Stimulated activated CD8-positive, alpha-beta memory T cell treated with anti-CD3 and anti-CD28 coated beads, Interleukin-15, amount 100 ng/mL, for 24 hours (primary cell): ENCODE measurements at places on chromosomes 4 and X.

DNA sequence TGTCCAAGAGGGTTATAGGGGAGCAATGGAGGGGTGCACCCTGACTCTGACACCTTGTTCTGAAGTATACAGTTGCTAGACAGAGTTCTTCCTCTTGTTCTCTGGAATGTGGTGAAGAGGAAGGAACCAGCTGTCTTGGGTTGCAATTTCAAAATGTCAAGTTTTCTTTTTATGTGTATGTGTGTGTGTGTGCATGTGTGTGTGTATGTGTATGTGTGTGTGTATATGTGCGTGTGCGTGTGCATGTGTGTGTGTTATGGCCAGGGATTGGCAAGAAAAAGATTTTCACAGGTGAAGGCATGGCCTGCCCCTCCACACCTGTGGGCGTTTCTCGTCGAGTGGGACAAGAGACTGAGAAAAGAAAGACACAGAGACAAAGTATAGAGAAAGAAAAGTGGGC is 81.6 kb upstream of the ADGRA3 start:
- no peak for DNase-seq

DNA sequence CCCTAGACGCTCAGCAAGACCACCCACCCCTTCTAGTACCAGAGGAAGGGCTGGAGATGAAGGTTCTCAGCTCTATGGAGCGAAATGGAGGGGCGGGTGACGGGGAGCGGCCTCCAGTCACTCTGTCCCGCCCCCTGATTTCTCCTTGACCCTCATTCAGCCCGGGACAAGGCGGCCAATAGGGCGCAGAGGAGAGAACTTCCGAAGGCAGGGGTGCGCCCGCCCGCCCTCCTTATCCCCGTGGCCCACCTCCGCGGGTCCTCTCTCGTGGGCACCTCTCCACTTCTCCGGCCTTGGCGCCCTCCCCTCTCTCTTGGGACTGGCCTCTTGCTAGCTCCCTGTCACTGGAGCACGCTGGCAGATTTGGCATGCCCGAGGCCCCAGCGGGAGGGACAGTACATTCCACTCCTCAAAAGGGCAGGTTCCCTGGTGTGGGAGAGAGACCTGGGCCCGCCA is 1.1 kb upstream of the SEPTIN6 start:
- no peak for DNase-seq

DNA sequence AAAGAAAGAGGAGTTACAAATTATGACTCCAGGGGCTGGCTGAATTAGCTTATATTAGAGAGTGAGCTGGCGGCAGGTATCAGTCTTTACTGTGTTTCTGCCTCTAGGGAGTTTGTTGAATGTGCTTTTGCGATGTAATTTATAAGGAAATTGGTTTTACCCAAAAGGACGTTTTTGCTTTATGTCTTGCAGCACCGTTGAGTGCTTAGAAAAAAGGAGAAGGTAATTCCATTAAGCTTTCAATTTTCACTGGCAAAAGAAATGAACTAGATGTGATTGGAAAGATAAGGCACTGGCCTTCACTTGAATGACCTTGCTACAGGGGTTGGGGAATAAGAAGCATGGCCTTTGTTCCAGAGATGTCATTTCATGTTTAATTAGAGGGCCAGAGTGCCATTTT is 74.9 kb upstream of the CBR4 start:
- no peak for DNase-seq

DNA sequence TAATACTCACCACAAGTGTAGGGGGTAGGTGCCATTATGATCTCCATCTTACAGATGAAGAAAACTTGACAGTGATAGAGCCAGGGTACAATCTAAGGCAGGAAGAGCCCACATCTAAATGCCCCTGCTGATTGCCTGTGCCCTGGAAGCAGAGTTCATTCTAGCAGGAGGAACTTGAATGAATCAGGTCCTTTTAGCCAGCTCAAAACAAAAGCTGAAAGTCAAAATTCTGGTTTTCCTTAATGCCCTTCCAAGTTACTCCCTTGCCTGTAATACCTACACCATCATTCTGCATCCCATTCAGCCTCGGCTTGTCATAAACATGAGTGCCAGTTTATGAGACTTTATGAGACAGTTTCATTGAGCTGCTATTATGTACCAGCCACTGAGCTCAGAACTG is 89.6 kb downstream of the SCD5 start:
- DNase-seq = no peak

- DNase-seq = no peak
Measured at GRCh38 chr4:58679051-58679450, 1568.9 kb upstream of the IGFBP7 start.

- no peak for DNase-seq
Measured at GRCh38 chr4:22471999-22472461, 43.8 kb downstream of the ADGRA3 start.

GRCh38 chr4:126778348-126778747 is 854.4 kb upstream of the INTU start:
- DNase-seq = no peak

DNA sequence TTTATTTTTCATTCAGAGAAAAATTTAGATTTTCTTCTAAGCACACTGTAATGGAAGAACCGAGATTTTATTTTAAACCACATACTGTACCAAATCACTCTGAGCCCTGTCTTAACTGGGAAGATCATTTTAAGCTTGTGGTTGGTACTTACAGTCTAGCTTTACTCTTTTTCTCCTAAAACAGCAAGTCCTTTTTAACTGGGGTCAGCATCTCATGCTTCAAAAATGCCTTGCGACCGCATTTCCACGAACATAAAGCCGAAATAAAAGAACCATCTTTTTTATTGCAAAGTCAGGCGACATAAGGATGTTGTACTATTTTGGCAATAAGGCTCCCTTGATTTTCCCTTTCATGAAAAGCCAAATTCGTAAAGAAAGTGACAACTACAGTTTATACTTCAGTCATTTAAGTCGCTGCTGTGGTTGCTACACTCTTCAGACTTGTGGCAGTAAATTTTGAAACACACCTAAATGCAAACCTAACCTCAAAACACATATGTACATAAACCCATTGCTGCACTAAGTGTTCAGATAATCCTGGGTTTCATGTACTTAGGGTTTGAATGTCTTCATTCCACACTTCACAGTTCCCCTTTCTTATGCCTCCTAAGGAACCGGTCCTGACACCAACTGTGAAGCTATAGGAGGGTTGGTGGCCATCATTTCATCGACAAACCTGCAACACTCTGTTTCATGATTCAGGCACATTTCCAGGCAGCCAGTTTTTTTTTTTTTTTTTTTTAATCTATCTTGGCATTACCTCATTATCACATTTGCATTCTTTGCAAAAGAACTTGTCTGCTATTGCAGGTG is 3.0 kb downstream of the STOX2 start:
- no peak for DNase-seq

GRCh38 chr4:101420661-101421060 is 73.3 kb upstream of the PPP3CA start:
- DNase-seq = no peak

GRCh38 chr4:176708771-176709311 is 83.9 kb downstream of the VEGFC start:
- DNase-seq = no peak
